ENCODE measurements at places on chromosomes 3 and 15.

GRCh38 chr3:172582712-172583111 is 59.5 kb upstream of the TNFSF10 start:
- no peak for DNase-seq

DNA sequence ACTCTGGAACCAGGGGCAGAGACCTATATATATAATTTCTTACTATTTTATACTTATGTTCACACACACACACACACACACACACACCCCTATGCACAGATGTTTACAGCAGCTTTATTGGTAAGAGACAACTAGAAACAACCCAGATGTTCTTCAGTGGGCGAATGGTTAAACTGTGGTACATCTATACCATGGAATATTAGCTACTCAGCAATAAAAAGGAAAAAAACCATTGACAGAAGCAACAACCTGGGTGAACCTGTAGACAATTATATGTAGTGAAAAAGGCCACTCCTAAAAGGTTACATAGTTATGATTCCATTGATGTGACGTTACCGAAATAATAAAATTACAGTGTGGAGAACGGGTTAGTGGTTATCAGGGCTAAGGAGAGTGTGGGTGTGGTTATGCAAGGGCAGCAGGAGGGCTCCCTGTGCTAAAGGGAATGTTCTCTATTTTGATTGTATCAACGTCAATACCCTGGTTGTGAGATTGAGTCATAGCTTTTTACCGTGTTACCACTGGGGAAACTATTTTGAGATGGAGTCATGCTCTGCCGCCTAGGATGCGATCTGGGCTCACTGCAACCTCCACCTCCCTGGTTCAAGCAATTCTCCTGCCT is 85.5 kb downstream of the FLNB start:
- DNase-seq, result no peak

DNA sequence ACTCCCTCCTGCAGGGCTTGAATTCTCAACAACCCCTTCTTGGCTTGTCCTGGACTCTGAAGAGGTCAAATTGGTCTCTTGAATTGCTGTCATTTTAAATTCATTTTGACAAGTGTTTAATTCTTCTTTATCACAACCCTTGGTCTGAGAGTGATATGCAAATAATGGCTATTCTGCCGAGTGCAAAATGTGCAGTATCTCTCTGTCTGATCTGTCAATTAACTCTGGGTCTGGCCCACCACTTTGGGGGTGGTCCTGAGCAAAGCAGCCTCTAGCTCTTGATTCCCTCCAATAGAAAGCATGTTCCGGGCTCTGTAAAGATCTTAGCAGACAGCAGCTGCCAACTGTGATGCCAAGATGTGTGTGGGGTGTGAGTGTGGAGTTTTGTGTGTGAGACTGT is 2.2 kb upstream of the IGDCC3 start:
- no peak for DNase-seq

DNA sequence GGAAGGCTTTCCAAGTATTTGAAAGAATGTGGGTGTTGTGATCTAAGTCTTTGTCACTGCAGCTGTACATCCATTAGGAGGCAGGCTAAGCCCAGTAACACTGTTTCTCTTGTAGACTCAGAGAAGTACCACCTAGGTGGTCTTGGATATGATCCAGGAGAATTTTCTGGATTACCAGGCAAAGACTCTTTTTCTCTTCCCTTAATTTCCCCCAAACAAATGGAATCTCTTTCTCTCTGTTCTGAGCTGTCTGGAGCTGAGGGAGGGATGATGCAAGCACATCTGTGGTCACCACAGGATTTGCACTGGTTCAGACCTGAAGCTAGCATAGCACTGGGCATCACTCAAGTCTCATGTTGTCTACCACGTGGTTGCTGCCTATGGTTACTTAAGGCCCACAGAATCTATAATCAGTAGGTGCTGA is 227.6 kb downstream of the NECTIN3 start:
- no peak for DNase-seq

DNA sequence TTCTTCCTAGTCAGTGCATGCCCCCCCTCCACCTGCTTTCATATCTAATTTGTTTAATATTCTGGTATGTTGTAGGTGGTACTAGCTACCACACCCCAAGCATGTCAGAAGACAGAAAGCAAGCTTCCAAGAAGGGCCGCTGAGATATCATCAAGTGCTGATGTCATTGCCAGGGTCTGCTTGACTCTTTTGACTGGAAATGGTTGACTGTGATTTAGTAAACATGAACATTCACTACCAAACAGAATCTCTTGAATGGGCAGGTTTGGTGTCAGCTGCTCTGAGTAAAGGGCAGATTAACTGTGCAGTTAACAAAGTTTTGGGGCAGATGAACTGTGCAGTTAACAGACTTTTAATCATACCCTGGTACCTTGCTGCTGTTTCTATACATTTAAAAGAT is 244.2 kb upstream of the SATB1 start:
- no peak for DNase-seq

DNA sequence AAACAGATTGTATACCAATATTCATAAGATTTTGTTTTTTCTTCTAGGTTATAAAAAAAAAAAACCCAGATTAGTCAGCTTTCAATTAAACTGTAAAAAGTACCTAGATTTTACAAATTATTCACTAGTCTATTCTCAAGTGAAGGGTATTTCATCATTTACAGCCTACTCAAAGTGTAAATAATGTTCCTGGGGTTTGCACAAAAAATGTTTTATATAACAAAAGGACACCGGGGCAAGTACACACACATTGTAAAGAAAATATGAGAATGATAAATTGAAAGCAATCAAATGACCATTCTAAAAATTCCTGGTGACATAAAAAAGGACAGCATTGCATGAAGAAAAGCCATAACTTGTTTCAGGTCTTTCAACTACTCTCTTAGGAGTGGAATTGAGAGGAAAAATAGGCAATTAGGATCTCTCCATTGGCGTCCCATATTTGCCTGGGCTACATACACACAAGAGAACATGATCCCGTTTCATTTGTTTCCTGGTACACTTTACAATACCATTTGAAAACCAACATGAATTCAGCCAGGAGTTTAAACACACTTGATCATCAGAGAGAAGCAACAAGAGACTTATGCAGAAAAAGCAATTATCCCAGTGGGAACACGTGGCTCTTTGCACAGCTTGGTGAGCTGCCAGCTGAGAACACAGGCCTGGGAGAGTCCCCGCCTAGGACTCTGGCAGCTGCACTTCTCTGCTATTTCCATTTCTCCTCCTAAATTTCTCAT is 1039.2 kb downstream of the ROBO1 start:
- DNase-seq, result no peak

DNA sequence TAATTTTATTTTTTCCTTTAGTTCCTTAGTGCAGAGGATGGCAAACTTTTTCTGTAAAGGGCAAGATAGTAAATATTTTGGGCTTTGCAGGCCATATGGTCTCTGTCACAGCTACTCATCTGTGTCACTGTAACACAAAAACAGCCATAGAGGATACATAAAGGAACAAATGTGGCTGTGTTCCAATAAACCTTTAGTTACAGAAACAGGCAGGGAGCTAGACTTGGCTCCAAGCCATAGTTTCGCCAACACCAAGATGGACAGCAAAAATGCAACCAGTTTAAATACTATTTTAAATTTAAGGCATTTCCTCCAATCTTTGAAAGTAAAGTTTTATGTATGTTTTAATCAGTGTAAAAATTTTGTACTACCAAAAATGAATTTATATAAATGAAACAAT is 753.4 kb downstream of the FHIT start:
- no peak for DNase-seq

DNA sequence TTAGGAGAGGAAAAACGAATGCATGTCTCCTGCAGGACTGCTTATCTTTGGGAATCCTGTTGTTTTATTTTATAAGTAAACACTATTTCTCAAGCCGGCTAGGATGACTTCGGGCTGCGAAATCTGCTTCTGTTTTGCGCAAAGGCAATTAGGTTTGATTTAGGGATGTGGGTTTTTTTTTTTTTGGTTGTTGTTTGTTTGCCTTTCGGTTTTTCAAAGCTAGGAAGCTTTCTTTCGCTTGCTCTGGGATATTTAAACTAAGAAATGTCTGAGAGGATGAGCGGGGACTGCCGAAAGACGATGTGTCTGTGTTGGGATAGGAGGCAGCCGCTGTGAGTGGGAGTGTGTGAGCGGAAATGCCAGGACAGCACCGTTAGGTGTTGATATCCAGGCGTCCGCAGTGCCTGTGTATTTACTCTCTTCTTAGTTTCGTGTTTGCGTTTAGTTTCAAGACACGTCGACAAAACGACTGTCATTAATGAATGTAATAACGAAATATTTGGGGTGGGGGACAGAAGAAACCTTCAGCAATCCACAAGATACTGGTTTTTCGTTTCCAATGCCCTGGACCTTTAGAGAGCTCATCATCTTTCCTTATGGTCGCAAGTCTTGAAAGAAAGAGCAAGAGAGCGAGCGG is 604 bp downstream of the ISL2 start:
- DNase-seq, result no peak

- no peak for DNase-seq
Observed at GRCh38 chr3:58772462-58772861, 105.9 kb upstream of the FAM3D start.

DNA sequence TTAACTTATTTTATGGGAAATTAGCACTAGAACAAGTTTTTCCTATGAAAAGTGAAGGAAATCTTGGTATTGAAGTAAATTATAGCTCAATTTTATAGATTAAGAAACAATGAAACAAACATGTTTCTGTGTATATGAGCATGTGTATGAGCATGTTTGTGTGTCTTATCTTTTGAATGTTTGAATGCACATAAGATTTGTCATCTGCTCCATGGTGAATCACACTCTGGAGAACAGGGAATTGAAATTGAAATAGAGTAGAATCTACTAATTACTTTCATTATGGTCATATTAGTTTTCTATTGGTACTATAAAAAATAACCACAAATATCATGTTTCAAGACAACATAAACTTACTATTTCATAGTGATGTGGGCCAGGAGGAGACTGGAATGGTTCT is 646.6 kb downstream of the OTOL1 start:
- no peak for DNase-seq
